T-helper 1 cell (primary cell): ENCODE measurements at places on chromosomes 2 and 18.

DNA sequence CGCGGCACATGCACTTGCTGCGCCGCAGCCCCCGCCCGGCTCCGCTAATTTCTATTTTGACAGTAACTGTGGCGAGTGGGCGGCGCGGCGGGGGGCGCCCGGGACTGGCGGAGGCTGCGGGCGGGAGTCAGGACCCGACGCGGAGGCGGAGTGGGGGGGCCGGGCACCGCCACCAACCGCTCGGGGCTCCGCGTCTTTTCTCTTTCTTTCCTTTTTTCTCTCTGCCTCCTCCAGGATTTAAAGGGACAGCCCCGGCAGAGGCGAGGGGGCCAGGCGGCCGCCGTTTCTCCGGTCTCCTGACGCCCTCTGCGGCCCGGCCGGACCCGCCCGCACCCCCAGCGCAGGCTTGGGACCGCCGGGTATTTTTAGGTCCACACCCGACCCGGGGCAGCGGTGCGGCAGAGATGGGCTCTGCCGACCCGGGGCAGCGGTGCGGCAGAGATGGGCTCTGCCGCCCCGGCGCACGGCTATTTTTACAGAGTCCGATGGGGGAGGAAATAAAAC lies 460 bp upstream of the ZBTB7C start:
- DNase-seq = no peak

DNA sequence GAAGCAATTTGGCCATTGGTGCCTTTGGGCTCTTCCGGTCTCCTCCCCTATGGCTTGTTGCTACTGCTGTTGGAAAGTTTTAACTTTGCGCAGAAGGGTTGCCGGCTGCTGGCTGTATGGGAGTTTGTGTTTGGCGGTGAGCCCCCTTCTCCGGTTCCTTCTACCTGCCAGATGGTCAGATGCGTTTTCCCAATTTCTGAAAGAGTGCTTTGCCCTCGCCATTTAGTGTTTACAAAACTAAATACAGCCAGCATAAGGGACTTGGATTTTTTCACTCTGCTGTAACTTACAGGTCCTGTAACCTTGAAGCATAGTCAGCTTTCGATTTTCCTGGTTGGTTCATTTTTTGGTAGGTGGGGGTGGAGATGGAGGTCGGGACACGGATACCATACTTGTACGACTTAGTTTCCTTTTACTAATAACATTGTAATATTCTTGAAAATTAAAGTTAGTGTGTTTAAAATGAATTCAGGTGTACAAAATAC lies 604 bp downstream of the COQ10B start:
- no peak for DNase-seq

DNA sequence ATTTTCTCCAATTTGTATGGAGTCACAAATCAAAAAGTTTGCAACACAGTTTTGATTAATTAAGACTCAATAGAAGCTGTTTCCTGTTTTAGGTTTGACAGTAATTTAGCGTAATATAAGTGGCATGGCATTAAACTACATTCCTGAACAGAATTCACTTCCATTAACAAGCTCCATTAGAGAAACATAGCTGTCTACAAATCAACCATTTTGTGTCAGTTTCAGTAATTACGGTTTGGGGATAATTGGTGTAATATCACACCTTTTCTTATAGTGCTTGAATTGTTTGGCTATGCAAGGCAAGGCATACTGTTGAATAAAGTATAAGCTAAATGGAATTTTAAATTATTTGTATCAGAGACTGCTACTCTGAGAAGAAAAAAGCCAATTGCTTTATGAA lies 585.5 kb downstream of the CBLN2 start:
- DNase-seq = no peak

DNA sequence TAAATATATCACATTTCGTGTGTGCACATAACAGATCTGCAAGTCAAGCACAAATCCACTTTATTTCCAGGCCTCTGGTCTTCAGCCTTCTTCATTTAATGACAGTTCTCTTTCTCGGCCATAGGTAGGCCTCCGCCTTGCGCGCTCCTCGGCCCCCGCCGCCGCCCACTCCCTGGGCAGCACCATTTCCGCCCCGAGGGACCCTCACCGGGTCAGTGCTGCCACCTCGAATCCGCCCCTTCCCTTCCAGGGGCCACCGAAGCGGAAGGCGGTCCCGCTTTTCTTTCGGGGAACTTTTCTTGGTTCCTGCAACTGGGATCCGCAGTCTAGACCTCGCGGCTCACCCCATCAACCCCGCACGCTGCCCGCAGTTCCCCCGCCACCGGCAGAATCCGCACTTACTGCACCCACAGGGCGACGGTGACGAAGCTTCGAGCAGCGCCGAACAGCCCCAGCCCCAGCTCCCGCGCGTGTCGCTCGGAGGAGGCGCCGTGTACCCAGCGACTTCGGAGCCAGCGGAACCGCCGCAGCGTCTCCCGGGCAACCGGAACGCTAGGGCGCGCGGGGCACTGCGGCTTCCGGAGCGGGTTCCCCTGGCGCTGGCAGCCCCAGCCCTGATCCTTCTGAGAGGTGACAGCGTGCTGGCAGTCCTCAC lies at the start of gene CDKL4:
Gene CDKL4, minus strand, starts transcription at position 502 of the 655 bp plus-strand sequence.
- DNase-seq = no peak

DNA sequence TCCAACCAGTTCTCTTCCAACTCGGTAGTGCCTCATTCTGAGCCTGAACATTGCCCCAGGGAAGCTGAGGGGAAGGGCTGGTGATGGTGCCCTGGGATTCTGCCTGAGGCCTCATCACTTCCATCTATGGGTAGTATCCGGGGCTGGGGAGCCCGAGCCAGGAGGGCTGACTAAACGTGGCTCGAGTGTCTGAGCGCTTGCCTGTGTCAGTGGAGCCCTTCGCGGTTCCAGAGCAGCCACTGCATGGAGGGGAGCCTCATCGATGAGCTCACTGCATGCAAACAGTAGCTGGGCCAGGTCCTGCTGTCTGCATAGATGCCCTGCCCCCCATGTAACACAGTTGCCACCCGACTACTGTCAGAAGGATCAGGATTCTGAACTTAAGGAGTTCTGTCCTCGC lies 129.3 kb downstream of the GLI2 start:
- DNase-seq = no peak

DNA sequence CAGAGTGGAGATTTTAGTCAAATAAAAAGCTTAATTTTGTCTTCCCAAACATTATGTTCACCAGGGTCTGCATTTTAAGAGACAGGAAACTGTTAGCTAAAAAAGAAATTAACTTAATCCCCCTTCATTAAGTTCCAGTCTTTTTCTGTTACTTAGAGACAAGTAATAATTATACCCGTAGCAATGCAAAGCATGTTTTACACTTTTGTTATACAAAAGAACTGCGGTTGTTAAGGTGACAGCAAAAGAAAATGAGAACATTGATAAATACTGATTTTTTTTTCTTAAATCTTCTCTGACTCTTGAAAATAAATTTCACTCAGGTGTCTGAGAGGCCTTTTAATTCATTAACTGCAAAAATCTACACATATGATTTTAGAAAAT lies 101.4 kb downstream of the MEIS1 start:
- DNase-seq = no peak

- DNase-seq = no peak
Measured at GRCh38 chr18:79816981-79817606, 19.4 kb downstream of the KCNG2 start.

DNA sequence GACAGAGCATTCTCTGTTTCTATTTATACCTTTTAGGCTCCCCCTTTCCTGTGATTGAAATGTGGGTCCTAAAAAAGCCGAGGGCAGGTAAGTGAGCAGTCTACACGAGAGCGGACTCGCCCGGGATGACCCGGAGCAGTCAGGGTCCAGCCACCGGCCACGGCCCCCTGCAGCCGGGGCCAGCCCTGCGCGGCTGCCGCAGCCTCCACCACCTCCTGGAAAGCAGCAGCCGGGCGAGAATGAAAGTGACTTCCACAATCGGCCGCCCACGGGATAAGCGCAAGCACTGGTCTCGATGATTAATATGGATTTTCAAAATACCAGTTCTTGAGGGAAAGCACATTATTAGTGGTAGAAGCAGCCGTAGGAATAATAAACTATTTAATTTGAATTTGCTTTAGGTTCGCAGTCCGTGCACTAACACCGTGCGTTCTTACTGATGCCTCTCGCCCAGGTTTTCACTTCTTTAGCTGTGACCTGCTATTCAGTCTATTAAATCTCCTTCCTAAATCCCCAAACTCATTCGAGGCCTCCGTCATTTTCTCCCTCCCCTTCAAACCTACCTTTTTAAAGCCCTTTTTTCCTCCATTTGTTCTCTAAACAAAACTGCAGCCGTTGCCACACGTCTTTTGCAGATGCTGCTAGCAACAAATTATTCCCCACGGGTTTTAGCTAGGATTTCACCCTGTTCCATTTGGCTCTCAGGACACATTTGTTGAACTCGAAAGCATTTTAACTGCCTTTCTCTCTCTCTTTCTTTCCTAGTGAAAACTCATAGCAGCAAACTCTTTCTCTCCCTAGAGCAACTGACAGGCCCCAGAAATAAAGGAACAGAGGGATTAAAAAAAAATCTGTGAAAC lies 1015.1 kb upstream of the PIK3C3 start:
- no peak for DNase-seq

GRCh38 chr2:198252472-198252871 lies 448.1 kb downstream of the PLCL1 start:
- no peak for DNase-seq

DNA sequence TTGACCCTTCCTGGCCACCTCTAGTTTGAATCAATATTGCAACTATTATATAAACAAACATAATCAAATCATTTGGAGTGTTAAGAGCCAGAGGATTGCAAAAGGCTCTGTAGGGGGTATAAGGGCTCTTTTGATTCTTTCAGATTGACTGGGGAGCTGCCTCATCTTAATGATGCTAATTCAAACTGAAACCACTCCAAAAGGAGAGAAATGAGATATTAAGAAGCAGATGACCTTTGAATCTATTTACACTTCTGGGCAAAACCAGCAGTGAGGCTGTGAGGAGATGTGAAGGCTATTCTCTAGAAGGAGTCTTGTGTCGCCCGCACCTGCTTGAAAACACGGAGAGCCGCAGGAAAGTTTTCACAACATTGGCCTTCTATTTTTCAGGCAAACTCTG lies 311.2 kb upstream of the CRIM1 start:
- no peak for DNase-seq

GRCh38 chr2:65804777-65805176 lies 372.4 kb upstream of the SPRED2 start:
- DNase-seq = no peak

DNA sequence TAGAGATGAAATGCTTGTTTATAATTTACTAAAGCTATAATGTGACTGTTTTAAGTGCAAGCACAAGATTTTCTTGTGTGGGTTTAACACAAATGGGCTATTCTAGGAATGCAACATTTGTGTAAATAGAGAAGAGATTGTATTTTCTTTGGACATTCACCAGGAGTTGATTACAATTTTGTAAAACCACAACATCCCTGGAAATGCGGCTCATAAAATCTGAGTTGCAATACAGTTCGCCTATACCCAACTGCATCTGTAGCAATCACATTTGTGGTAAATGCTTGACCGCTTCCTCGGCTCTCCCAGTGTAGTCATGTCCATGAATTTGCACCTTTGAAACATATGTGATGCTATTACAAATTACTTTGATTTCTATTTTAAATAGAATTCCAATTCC lies 348.7 kb upstream of the CDH20 start:
- no peak for DNase-seq

- DNase-seq = no peak
Measured at GRCh38 chr18:41719808-41720207, 235.2 kb upstream of the PIK3C3 start.

DNA sequence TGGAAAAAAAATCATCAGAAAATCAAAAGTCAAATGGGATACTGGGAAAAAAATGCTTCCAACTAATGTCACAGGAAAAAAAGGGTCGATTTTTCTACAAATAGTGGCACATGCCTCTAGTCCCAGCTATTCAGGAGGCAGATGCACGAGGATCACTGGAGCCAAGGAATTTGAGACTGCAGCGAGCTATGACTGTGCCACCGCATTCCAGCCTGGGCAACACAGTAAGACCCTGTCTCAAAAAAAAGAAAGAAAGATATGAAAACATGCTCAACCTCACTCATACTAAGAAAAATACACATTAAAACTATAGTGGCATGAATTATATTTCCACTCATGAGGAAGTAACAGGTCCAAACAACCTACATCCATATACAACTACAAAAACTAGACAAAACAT lies 17.9 kb downstream of the MEMO1 start:
- no peak for DNase-seq

DNA sequence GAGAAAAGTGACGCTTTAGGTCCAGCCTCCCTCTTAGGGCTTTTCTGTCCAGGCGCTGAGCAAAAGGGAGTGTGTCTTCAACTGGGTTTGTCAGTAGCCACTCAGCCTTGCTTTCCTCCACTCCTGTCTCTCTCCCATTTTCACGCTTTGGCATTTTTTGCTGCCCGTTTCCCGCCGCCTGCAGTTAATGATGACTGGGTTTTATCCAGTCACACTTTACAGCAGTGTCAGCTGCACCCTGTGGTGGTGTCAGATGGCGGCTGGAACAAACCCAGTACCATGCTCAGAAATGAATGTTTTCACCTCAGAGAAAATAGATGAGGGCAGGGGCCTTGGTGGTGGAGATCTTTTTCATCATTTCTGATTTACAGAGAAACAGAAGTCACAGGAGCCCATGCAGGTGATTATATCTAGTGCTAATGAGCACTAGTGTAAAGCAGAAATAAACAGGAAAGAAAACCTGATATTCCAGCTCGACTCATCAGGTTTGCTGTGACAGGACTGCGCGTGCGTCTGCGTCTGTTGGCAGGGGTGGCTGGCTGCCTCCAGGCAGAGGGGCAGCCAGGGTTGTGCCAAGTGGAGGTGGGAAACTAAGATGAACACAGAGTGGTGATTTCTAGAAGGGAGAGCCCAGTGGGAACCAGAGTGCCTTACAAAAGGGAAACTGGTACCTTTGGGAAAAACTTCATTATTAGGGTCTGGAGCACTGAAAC lies 139.9 kb downstream of the TANC1 start:
- DNase-seq = no peak

- DNase-seq = no peak
Measured at GRCh38 chr2:241808721-241809382, at the start of gene NEU4. NEU4 (plus strand) TSS chr2:241809193; CDS start chr2:241814485, 5,292 bp downstream.

- no peak for DNase-seq
Measured at GRCh38 chr2:64404002-64404731, 49.8 kb upstream of the LGALSL start.

- no peak for DNase-seq
Measured at GRCh38 chr2:17879137-17879912, 858 bp downstream of the KCNS3 start.

- DNase-seq = no peak
Measured at GRCh38 chr2:69307579-69308064, 79.4 kb downstream of the GFPT1 start.

DNA sequence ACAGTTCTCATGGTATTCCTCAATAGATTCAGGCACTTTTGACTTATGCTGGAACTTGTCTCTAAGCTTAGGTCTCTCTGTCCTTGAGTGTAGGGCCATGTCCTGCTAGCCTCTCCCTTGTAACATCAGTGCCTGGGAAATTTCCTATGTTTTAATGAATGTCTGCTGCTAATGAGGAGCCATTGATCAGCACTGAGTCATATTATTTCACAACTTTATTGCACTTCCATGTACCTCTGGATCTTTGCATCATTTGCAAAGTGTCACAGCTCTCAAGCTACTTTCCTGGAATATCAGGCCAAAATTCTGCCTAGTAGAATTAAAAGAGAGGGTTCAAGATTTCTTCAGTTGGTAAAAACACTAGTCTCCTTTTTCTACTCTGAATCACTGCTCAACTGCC lies 102.5 kb downstream of the GAREM1 start:
- no peak for DNase-seq

- DNase-seq = no peak
Measured at GRCh38 chr2:79830501-79830900, 317.6 kb downstream of the CTNNA2 start.
